Esophagus squamous epithelium (tissue), 5 donors: ENCODE measurements at places on chromosomes 4 and X.

GRCh38 chr4:10123227-10124101, 6.9 kb upstream of the WDR1 start:
- no peak for DNase-seq

- DNase-seq, result no peak
Observed at GRCh38 chr4:42618023-42618422, 38.9 kb downstream of the ATP8A1 start.

DNA sequence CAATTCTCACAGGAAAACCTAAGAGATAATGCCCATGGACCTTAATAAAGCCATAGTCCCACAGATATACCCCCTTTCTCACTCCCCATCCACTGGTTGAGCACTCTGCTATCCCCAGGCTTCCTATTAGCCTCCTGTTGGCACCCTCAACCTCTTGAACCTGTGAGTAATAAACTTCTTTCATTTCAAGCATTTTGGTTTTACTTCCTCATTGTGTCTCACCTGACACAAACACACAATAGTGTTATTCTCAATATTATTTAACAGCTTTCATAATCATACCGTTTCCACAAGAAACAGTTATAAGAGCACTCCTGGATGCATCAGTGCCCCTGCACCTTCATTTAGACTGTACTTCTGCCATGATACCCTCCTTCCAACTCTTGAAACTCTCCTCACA, 56.8 kb downstream of the TRPC5 start:
- DNase-seq, result no peak

DNA sequence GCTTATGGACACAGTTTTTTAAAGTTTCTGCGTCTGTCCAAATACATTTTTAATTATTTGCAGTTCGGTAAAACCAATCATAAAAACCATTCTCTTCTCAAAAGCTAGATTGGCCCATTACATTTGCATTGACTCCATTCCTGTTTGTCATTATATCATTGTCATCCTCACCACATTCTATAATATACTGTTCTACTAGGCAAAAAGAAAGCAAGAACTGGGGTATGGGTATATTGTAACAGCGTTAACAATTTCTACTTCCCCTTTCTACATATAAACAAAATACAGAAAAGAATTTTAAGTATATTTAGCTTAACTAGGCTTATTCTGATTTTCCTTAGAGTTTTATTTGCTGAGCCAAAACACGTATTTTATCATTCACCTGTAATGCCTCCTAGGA, 91.8 kb downstream of the RAP1GDS1 start:
- DNase-seq, result no peak

- DNase-seq, result no peak
Observed at GRCh38 chr4:38466401-38466800, 197.6 kb upstream of the KLF3 start.

GRCh38 chrX:99192421-99192820, 1217.7 kb downstream of the PCDH19 start:
- DNase-seq, result no peak

DNA sequence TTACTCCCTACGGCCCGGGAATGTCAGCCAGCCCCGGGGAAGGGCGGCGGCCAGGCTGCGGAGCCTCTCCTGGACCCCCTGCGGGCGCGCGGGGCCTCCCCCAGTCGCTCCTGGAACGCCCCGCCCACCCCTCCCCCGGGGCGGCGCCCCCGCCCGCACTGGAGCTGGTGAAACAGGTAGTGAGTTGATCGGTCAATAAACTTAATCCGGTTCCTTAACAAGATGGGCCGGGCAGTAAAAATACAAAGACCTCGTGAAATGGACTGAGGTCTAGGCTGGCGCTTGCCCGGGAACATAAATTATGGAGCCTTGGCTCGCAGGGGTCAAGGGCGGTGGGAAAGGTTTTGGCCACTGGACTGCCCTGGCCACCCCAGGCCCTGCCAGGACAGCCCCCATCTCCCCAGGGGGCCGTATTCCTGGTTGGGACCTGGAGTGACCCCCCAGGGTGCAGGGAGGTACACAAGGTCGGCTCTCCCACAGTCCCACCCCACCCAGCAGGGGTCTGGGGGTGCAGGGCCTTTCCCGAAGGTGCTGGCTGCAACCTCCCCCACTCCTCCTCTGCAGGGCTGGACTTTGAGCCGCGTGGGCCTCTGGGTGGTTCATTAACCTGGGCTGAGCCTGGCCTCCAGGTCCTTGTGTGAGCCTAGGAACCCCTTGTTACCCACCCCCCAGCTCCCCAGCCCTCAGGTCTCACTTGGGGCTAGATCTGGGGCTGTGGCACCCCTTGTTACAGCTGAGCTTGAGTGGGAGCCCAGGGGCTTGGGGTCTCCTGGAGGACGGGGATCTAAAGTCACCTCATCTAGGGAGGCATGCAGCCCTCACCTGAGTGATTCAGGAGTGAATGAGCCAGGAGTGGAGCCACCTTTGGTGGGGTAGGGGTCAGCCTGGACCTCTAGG, 2.5 kb downstream of the FGFR3 start:
- DNase-seq, result no peak

DNA sequence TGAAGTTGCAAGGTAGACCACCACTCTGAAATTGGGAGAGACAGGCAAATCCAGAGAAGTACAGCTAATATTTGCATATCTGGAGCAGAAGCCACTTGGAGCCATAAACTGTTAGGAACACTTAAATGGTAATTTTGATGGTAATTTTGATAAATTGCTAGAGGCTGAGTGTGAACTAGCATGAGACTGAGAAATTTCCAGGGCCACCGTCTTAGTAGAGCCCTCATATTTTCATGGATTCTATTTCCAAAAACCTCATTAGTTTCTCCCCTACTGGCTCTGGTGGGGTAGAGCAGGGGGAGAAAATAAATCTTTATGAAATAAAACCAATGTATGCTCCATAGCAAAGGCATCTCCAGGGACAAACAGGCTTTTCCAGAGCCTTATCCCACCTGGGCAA, 429.4 kb upstream of the DIPK2B start:
- DNase-seq, result no peak

DNA sequence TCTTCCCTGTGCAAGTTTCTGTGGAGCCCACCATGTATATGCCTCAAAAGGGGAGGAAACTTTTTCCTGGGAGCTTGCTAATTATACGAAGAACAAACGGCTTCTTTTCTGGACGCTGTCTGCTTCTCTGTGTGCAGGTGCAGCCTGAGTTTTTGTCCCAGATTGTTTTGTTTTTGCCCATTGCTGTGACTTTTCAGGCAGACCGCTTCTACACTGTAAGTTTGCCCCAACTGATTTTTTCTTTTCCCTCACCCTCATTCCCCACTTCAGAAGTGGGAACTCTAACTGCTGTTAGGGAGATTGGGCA, 51.9 kb downstream of the HMGB2 start:
- DNase-seq, result no peak

- no peak for DNase-seq
Observed at GRCh38 chrX:125236955-125237354, 82.7 kb upstream of the TEX13C start.

DNA sequence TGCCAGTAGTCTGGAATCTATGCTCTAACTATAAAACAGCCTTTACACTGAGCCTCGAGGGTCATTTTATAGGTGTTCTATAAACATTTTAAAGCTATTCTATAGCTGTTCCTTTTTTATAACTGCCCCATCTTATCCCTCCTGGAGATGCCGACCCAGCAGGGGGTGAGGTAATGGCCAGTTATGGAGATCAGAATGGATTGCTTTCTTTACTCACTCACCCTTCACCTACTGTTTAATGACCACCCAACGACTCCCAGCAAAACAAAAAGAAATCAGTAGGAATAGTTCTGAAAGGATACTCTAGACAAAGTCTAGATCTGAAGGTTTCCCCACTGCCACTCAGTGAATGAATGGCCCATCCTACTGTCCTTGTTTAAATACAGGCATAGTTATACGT, 1113.1 kb downstream of the FAT4 start:
- no peak for DNase-seq

GRCh38 chr4:1856943-1857699, 1.2 kb upstream of the LETM1 start:
- no peak for DNase-seq

GRCh38 chrX:37813570-37813969, 33.7 kb downstream of the CYBB start:
- no peak for DNase-seq

- DNase-seq, result no peak
Observed at GRCh38 chr4:530017-530781, 31.2 kb downstream of the PIGG start.

DNA sequence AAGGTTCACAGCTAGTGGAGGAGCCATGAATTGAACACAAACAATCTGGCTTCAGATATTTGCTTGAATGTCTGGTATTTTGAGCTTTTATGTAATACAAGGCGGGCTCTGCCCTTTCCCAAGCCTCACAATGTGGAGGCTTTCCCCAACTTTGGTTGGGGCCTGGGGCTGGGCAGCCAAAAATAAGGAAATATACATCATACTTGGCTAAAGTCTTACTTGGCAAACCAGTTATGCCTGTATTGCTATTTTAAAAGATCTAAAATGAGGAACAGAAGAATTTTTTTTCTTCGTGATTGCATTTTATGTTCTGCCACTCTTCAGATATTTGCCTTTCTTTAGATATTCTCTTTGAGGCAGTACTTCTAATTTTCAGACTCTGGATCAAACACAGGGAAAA, 26.1 kb downstream of the ARFIP1 start:
- DNase-seq, result no peak
